ENCODE measurements at places on chromosomes 7 and 10. TPM values are rescaled to one million over a fixed set of nuclear protein-coding genes. Genes with fewer than 3 reads are reported as not detected.

Gene ATP6V0A4
- not detected for total RNA-seq

Gene SEMA3E
- 0.11 TPM for total RNA-seq

Gene CLDN4
- total RNA-seq, result 1.2 TPM

Gene OR2A5
- total RNA-seq, result not detected

Gene ZNF503
- 3.8 TPM for total RNA-seq

Gene CPA2
- total RNA-seq, result not detected

Gene PRKAR2B
- total RNA-seq, result 1.4 TPM

Gene NKX1-2
- total RNA-seq, result not detected

Gene GATAD1
- total RNA-seq, result 13.6 TPM

Gene CRYGN
- not detected for total RNA-seq

Gene EIF5AL1
- not detected for total RNA-seq

Gene LRRN3
- 0.19 TPM for total RNA-seq

Gene CTTNBP2
- 1.5 TPM for total RNA-seq

Gene PAPOLB
- total RNA-seq, result not detected

Gene IDI2
- not detected for total RNA-seq

Gene ACSM6
- total RNA-seq, result not detected

Gene MOGAT3
- total RNA-seq, result 14.6 TPM

Gene ATOH7
- total RNA-seq, result not detected

Gene PDZD8
- 33.5 TPM for total RNA-seq

Gene SLC18A3
- not detected for total RNA-seq

Gene CYP2C19
- 12.4 TPM for total RNA-seq

Gene IFIT1B
- total RNA-seq, result 1.2 TPM

Gene SRPK2
- total RNA-seq, result 17.3 TPM

Gene NPC1L1
- total RNA-seq, result 49.8 TPM

Gene PRKRIP1
- total RNA-seq, result 9.8 TPM

Gene FAM13C
- 0.51 TPM for total RNA-seq

Gene TMEM140
- total RNA-seq, result 31.2 TPM

Gene NKX6-2
- not detected for total RNA-seq

Gene PLA2G12B
- 59.8 TPM for total RNA-seq

Gene KCP
- total RNA-seq, result 0.10 TPM

Gene MINPP1
- 28.2 TPM for total RNA-seq

Gene FEZF1
- total RNA-seq, result not detected

Gene TPST1
- total RNA-seq, result 26.6 TPM

Gene PRSS37
- total RNA-seq, result not detected

Gene UTF1
- not detected for total RNA-seq

Gene MUC12
- not detected for total RNA-seq

Gene RAB18
- 56.1 TPM for total RNA-seq

Gene VSIR
- 8.1 TPM for total RNA-seq

Gene CRTAC1
- not detected for total RNA-seq

Gene SPDYE5
- total RNA-seq, result not detected

Gene AKR1C8
- total RNA-seq, result 25.1 TPM

Gene CALML5
- total RNA-seq, result not detected

Gene BAG3
- total RNA-seq, result 15.1 TPM

Gene LRRC18
- total RNA-seq, result not detected

Gene RGS10
- total RNA-seq, result 4.9 TPM
